ENCODE measurements at places on chromosomes 4 and X.

GRCh38 chr4:126057371-126057770, 742.6 kb downstream of the FAT4 start:
- no peak for DNase-seq

GRCh38 chr4:173124209-173124865, 44.3 kb upstream of the GALNT7 start:
- DNase-seq, result no peak

- no peak for DNase-seq
Observed at GRCh38 chr4:7201420-7202305, 9.3 kb downstream of the SORCS2 start.

DNA sequence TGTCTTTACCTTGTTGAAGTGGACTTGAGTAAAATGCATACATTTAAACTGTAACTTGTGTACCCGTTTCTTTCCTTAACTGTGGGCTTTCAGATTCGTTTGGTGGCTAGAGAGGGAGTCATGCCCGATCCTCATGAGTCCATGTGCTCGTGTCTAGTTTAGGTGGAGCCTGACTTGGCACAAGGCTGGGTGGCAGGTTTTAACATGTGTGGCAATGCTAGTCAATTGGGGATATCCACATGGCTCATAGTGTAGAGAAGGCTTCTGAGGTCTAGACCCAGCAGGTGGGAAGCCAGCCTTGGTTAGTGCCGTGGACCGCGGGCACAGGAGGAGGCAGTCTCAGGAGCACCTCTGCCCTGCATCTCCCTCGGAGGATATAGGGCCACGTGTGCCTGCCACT, 48.5 kb upstream of the CLCN4 start:
- no peak for DNase-seq

DNA sequence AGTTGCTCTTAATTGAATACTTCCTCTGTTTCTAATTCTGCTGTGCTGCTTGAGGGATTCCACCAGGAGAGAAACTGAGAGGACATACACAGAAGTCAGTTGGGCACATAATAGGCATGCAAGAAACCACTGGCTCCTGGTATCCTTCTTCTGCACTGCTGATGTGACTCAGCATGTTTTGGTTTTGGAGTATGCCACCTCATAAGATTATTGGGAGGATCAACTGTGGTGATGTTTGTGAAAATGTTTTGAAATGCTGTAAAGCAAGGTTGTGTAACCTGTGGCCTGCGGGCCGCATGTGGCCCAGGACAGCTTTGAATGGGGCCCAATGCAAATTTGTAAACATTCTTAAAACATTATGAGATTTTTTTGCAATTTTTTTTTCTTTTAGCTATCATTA, 119.6 kb downstream of the GATB start:
- no peak for DNase-seq

DNA sequence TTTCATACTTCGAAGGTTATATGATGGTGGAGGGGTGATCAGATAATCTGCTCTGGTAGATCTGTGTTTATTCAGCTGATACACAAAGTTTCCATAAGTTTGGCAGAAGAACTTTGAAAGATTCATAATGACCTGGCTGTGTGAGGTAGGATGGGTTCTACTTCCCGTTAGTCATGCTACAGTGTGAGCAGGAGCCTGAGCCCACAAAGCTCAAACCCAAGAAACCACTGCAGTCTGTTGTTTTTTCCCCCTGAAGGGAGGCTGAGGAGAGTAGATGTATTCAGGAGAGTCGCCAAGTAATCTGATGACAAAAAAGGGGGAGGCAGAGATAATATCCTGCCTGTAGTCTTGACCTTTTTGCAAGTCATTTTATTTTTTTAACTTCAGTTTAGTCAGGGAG, 52.8 kb upstream of the PPP3CA start:
- DNase-seq, result no peak

DNA sequence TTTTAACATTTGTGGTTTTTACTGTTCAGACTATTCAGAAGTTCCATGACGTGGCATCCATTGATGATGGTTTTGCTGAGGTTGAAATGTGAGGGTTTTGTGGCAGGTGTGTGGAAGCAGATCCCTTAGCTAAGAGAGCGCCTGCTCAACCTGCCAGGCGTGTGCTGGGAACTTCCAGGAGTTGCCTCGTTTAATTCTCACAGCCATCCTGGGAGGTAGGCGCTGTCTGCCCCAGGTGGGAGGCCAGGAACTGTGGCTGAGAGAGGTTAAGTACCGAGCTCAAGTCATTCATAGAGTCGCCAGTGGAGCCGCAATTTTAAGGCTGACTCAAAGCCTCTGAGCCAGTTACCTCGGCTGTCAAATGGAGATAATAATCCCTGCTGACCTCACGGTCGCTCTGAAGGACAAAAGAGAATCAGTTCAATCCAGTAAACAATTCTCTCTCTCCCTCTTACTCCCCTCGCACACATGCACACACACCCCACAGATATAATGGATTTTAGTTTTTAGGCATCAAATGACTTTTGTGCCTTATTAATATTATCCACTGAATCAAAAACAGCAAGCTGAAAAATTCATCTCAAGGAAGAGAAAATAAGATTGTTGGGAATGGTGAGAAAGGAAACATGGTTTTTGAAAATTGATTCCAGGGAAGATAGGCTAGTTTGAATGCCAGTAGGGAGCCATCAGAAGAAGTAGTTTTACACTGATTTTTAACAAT, 171.3 kb downstream of the PTTG2 start:
- peak; percentile 76 for DNase-seq

DNA sequence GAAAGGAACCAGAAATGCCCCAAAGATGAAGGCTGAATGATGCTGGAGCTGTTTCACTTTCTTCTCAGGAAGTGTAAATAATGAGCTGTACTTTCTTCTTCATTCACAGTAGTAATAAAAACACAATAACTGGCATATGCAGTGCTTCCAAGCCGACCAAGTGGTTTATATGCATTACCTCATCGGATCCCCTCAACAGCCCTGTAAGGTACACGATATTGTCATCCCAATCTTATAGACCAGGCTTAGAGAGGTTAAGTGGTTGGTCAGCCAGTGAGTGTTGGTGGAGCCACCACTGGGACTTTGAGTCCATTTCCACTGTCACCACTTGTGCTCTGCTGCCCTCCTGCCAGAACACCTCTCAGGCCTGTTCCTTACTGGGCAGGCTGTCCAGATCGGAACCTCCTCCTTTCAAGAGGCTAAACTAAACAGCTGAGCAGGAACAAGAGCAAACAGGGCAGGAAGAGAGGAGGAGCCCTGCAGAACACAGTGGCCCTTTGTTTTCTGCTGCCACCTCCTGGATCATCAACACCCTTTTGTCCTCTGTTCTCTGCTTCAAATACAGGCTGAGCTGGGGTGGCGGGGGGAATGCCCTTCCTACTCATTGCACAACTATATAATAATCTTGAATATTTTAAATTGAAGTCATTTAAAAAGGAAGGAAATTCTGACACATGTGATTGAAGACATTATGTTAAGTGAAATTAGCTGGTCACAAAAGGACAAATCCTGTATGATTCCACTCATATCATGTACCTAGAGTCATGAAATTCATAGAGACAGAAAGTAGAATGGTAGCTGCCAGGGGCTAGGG, 112.5 kb upstream of the ATP6AP2 start:
- DNase-seq, result peak; percentile 22

DNA sequence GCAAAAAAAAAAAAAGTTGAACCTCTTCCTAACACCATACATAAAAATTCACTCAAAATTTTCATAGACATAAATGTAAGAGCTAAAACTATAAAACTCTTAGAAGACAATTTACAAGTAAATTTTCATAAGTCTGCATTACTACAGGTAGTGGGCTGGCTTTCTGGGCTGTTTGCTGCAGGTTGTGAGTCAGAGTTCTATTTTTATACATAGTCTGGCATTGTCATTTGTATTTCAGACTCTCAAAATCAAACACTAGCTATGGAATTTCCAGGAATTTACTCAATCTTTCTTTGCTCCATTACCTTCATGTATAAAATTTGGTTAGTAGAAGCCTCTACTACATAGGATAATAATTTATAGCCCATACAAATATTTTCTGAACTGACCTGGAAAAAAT, 227.2 kb downstream of the COX18 start:
- no peak for DNase-seq

DNA sequence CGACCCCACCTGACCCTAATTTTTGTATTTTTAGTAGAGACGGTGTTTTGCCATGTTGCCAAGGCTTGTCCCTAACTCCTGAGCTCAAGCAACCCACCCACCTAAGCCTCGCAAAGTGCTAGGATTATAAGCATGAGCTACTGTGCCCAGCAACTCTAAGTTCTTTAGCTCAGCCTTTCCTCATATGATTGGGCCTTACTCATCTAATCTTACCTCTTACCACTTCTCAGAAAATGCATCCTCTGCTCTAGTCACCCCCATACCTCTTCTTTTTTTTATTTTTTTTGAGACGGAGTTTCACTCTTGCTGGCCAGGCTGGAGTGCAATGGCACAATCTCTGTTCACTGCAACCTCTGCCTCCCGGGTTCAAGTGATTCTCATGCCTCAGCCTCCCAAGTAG, 35.6 kb upstream of the UGDH start:
- no peak for DNase-seq

DNA sequence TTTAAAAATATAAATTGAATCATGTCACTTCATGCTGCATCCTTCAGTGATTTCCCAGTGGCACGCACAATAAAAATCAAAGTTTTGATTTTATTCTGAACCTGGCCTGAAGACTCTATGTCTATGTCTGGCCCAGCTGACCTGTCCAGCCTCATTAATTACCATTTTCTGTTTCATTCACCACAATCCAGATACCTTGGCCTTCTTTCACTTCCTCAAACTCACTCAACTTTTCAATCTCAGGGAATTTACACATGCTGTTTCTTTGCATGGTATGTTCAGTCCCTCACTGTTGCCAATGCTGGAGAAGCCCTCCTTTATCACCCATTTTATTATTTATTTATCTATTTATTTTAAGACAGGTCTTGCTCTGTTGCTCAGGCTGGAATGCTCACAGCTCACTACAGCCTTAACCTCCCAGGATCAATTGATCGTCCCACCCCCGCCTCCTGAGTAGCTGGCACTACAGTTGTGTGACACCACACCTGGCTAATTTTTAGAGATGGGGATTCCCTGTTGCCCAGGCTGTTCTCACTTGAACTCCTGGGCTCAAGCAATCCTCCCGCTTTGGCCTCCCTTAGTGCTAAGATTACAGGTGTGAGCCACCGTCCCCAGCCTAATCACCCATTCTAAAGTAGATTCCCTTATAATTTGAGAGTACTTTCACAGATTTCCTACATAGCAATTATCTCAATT, 43.1 kb downstream of the ZGRF1 start:
- no peak for DNase-seq

DNA sequence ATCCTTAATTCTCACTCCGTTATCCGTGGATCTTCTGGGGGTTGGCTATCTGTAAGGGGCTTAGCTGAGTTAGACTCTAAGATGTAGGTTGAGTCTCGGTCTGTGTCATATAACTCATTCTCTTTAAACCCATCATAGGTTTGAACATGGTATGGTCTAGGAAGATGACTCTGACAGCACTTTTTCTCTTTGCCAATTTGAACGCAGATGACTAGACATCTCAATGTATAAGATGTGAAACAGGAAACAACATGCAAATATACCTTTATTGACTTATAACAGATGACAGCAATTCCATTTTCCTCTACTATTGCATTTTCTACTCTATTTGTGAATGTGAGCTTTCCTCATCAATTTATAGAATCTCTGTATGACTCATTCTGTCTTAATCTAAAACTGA, 634.8 kb upstream of the MAGEB2 start:
- DNase-seq, result no peak

- DNase-seq, result no peak
Observed at GRCh38 chrX:103376979-103377324, 614 bp downstream of the BEX3 start.

GRCh38 chrX:113962343-113962742, 621.5 kb upstream of the HTR2C start:
- no peak for DNase-seq

DNA sequence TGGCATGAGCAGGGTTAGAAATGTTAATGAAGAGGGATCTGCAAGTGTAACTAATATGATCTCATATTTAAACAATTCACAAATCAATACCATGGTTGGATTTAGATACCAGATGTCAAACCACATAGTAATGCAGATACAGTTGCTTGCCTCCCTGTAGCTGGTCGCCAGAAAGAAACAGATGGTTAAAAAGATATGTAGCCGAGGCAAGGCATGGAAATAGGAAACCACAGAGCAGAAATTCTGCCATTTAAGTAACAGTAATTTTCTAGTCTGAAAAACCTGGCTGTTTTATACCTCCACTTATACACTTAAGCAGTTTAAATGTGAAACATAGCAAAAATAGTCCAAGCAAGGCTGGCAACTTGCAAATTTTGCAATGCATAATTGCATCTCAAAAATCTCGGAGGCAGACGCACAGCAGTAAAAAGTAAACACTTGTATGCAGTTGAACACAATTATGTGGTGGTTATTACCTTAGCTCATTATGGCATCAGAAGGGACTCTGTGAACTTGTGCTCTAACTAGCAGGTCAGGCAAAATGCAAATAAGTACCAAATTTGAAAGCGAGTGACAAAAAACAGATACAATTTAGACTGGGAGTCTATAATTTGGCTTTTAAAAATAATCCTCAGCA, 126.8 kb downstream of the NAA11 start:
- no peak for DNase-seq

GRCh38 chr4:168128601-168129000, 36.3 kb downstream of the ANXA10 start:
- no peak for DNase-seq

- DNase-seq, result peak; percentile 68
Observed at GRCh38 chrX:107654872-107655761, 26.8 kb downstream of the PRPS1 start.

- DNase-seq, result no peak
Observed at GRCh38 chr4:22339491-22339890, 176.4 kb downstream of the ADGRA3 start.

GRCh38 chrX:130028196-130028595, 45.8 kb downstream of the BCORL1 start:
- DNase-seq, result peak; percentile 34

DNA sequence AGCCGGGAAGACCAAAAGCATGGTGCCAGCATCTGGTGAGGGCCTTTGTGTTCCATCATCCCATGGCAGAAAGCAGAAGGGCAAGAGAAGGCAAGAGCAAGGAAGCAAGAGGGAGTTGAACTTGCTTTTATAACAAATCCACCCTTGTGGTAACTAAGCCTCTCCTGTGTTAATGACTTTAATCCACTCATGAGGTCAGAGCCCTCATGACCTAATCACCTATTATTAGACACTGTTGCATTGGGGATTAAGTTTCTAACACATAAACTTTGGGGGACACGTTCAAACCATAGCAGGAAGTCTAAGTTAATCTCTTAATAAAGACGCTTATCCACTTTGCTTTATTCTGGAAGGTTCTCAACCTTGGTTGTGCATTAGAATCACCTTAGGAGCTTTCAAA, 12.5 kb upstream of the PCYT1B start:
- no peak for DNase-seq

- DNase-seq, result no peak
Observed at GRCh38 chr4:110669663-110670062, 46.8 kb upstream of the PITX2 start.

DNA sequence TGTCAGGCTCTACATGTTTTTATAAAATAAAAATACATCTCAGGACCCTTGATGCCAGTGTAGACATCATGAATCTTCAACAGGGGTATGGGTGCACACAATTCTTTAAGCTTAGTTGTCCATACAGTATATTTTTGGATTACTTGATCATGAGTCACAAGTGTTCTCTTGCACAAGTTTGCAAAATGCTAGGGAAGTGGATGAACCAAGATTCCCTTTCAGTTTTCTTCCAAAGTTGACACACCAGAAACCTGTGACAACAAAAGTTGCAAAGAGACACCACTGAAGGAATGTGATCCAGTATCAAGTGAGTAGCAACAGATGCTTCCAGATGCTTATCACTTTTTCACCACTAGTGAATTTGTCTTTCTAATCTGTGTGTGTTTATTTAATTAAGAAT, 1021.2 kb downstream of the PCDH7 start:
- no peak for DNase-seq
